ENCODE measurements at places on chromosomes 3 and 15.
A peak's percentile ranks its signal among the peaks of the same experiment; 100 is the strongest.

DNA sequence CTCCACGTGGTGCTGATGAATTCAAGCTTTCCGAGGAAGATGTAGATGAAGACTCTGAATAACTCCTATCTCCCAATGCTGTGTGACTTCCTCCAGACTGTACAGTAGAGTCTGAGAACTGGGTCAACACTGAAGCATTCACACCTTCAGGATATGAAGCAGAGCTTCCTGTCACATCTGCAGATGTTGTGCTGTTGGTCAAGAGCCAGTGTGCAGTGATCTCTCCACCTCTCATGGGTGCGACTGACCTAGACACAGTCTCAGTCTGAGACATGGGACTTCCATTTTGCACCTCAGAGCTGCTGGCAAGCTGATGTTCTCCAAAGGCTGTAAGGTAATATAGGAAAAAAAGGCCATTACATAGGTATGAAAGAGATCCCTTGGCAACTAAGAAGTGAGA is 36.5 kb downstream of the HEG1 start:
- DNase-seq: no peak

DNA sequence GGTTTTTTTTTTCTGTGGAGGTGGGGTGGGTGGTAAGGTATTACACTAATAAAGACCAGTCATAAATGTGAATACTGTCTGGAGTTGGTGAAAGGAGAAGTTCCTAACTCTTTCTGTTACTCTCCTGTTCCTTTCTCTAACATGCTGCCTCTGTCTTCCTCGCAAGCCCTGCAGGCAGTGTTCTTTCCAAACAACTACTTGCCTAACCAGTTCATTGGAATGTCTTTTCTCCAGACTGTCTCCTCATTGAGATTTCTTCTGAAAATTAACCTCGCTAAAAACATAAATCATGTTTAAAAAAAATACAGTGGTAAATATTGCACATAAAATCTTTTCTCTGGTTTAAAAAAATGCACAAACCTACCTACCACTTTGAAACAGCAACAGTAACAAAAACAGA is 135.2 kb downstream of the TP63 start:
- DNase-seq: no peak

DNA sequence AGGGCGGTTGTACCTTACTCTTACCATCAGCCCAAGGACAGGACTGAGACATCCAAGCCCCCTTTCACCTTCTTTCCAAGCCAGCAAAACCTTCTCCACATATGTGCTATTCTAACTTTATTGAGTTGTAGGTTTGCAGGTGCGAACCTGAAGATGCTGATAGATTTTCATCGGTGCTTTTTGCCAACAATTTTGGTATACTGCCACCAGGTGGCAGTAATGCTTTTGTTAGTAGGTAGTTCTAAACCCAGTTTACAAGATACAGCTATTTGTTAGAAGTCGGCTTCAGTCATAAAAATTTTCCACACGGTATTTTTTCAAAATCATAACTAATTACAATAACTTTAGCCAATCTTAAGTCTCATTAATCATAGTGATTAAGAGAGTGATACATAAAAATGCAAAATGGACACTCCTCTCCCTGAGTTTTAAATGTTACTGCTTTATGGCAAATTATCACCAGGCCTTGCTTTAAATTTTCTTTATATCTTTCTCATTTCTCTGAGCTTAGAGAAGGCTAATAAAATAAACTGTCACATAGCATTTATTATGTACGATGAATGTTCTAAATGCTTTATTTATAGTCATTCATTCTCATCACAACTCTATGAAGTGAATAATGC is 636 bp downstream of the TBC1D21 start:
- peak; percentile 61 for DNase-seq

DNA sequence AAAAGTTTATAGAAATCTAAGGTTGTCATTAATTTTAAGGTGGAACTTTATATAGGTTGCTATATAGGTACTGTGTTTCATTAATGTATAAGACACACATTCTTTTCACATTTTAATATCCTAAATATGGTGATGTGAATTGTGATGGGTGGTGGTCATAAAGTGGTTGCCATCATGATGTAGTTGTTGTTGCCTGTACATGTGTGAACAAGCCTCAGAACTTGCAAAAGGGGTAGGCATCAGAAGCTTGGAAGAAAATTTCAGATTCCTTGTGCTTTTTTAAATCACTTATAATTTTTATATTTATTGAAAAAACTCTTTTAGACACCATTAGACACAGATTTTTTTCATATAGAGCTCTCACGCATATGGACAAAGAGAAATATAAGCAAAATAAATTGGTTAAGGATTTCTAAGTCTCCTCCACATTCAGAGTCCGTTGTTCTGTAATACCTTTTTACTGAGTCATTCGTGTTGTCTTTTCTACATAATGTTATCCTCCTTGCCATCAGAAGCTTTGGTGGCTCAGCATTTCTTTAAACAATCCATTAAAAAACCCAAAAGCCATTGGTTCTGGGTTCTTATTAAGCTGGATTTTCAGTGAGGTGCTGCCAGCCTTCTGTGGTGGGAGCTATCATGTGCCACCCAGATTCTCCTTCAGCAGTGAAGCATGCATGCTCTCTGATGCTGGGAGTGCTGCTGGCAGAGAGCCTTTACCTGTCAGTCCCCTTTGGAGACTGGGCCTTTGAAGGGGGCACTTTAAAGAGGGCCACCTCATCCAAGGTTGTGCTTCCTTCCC is 140.4 kb upstream of the GALNT15 start:
- DNase-seq: no peak

- no peak for DNase-seq
Measured at GRCh38 chr3:95923496-95924210, 890.7 kb upstream of the EPHA6 start.

DNA sequence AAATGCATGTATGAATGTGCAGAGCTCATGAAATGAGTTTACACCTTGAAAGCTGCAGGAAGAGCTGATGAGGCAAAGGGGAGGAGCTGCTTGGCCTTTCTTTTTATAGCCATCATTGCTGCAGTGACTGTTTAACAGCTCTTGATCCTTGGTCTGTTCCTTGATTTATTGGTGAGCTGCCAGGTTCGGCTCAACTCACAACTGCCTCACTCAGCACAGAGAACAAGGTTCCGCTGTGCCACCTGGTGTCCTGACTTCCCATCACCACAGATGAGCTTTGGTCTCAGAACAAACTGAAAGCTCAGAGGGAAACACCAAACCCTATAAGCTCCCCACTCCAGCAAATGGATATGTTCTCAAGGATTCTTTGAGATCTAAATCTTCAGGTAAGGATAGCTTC is 626.1 kb downstream of the MAGI1 start:
- no peak for DNase-seq

DNA sequence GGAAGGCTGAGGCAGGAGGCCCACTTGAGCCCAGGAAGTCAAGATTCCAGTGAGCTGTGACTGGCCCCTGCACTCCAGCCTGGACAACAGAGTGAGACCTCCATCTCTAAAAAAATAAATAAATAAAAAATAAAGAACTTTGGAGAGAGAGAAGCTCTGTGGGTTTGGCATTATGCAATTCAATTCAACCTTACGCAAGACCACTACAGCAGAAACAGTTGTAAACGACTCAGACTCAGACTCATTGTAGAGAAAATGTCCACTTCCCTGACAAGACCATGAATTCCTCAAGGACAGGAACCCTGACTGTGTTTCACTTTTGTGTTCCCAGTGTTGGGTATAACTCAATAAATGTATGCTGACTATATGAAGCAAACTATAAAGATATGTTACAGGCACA is 90.3 kb upstream of the C3orf80 start:
- DNase-seq: peak; percentile 89

- DNase-seq: peak; percentile 29
Measured at GRCh38 chr15:82805994-82806406, at the start of gene FSD2. Gene FSD2 (minus strand): TSS chr15:82806069. CDS start chr15:82787390, 18,679 bp downstream.

DNA sequence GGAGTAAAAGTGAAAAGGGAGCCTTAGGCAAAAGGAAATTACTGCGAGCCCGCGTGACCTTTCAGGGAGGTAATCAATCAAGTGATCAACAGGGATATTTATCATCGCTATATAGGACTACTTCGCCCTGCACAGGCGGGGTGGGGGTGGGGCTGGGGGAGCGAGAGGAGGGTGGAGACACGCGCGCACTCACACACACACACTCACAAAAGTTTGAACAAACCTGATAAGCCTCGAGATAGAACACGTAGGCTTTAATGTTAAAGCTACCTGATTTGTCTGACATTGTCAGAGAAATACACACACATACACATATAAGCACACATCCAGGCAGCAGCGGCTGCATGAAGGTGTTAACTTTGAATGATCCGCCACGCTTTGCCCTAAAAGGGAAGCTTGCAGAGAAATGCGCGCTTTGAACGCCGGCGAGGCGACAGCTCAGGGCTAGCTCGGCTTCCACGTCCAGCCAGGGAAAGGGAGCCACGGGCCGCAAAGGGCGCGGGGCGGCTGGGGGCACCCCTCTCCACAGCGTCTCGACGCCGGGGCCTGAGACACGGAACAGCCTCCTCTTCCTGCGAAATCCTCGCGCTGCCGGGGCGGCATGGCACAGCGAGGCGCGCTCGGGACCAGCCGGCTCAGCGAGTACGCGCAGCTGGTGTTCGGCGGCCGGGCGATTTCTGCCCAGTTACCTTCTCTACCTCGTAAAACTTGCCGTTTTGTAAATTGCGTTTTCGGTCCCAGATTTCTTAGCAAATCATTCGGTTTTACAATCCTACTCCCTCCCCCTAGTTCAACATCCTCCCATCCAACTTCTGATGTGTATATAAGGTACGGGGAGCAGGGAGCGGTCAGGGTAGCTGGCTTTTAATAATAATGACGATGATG is 4.8 kb upstream of the MECOM start:
- no peak for DNase-seq

DNA sequence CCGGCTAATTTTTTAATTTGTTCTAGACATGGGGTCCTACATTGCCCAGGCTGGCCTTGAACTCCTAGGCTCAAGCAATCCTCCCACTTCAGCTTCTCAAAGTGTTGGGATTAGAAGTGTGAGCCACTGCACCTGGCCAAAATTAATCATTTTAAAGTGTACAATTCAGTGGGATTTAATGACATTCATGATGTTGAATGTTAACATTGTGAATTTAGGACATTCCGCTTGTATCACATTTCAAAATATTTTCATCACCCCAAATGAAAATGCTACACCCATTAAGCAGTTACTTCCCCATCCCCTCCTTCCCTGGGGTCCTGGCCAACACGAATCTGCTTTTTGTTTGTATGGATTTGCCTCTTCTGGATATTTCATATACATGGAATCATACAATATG is 62.1 kb upstream of the CGNL1 start:
- no peak for DNase-seq

DNA sequence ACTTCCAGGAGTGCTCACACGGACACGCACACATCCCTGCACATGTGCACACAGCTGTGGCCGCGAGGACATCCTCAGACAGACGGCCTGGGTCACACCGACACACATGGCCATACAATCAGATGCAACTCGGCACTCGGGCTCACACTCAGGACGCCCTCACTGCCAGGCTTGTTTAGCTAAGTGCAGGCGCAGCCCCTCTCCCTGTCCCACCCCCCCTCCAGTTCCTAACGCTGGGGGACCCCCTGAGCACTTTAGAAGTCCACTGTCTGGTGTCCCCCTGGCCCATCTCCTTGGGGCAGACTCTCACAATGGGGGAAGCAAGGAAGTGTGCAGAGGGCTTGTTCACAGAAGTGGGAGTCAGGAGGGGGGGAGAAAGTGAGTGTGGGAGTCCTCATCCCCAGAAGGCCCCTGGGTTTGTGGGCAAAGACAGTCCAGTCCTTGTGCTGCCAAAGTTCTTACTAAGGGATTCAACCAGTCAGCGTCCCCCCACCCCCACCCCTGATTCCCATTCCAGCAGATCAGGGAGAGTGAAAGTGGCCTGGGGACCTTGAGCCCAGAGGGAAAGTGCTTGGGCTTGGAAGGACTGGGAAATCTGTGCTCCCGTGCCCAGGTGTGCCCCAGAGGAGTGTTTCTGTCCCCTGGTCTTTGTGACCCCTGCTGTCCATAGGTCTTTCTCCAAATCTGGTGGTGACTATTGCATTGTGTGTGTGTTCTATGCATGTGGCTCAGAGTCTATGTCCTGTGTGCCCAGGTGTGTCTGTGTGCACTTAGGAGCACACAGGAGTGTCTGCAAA is 767 bp upstream of the GATA2 start:
- DNase-seq: peak; percentile 57

GRCh38 chr3:185950728-185951127 is 12.9 kb upstream of the TRA2B start:
- no peak for DNase-seq

GRCh38 chr3:184757022-184757651 is 45.3 kb upstream of the MAGEF1 start:
- no peak for DNase-seq

All from NB4 (cell line).